Dermis blood vessel endothelial cell (primary cell): ENCODE measurements at places on chromosomes 2 and 18. TPM values are rescaled to one million over a fixed set of nuclear protein-coding genes. Genes with fewer than 3 reads are reported as not detected.

KIF5C gene
- total RNA-seq: 0.14 and 0.34 TPM in 2 replicates

OTOS gene
- not detected in 2 replicates for total RNA-seq

SPEG gene
- 0.09 and 1.7 TPM in 2 replicates for total RNA-seq

ZNF804A gene
- total RNA-seq: 0.05 TPM in 1 of 2 replicates, not detected in the other

PELI1 gene
- total RNA-seq: 48.8 and 53.0 TPM in 2 replicates

DSEL gene
- 9.2 and 10.6 TPM in 2 replicates for total RNA-seq

GPAT2 gene
- total RNA-seq: 5.6 and 30.9 TPM in 2 replicates

STK17B gene
- 12.3 and 19.7 TPM in 2 replicates for total RNA-seq

ONECUT2 gene
- under 0.01 TPM in 2 replicates for total RNA-seq

SP140 gene
- total RNA-seq: 0.09 TPM in 1 of 2 replicates, not detected in the other

SERPINB5 gene
- total RNA-seq: 0.05 and 0.51 TPM in 2 replicates

UGT1A3 gene
- not detected in 2 replicates for total RNA-seq

DNA sequence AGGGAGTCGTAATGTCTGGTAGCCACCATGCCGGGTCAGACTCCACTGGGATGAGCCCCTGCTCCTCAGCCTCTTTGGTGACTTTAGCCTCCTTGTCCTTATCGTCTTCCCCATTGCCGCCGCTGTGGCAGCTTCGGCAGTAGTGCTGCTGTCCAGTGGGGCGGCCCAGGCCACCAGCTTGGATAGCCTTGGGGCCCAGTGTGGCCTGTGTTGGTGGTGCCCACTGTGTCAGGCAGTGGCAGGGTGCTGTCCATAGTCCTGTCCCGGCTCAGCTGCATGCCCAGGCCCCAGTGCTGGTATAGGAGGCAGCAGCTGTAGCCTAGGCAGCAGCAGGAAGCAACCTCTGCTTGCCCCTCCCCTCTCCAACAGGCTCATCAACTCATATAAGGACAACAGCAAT, 197.1 kb upstream of the RAB12 start:
- DNase-seq: no peak

DNA sequence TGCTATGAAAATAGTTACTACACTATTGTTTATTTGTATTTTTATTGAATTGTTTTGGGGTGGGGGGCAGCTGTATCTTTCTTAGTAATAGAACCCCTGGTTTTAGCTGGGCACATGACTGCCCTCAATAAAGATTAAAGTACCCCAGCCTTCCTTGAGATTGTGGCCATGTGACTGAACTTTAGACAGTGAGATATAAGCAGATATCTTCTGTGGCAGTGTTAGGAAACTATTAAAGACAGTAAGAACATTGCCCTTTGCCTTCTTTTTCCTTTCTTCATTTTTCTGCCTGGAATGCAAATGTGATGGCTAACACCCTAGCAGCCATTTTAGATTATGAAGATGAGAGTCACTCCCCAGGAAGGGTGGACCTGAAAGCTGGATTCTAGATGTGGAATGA, 47.9 kb upstream of the AKAIN1 start:
- no peak for DNase-seq

- no peak for DNase-seq
Observed at GRCh38 chr2:197591339-197592072, 75.6 kb downstream of the MOB4 start.

DNA sequence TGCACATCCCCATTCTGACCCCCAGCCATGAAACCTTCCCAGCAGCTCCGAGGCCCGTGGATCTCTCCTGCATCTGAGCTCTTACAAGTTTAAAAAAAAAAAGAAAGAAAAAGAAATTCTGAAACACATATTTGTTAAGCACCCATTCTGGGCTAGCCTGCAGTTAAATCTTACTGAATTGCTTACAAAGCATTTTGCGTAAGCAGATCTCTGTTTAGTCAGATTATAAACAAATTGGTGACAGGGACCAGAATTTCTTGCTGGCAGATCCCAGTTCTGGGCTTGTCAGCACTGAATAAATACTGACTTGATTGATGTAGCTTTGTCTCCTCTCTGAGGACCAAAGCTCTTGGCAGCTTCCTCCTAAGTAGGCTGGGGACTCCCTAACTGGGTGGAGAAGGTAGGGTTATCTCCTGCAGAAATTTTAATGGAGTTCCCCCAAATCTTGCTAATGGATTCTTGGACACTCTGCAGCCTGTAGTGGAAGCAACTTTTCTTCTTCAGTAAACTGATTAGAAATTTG, 160.9 kb downstream of the MIB1 start:
- DNase-seq: no peak

- no peak for DNase-seq
Observed at GRCh38 chr2:20346565-20347381, 3.9 kb downstream of the PUM2 start.

GRCh38 chr2:176079285-176079830, 4.4 kb downstream of the EVX2 start:
- DNase-seq: no peak

DNA sequence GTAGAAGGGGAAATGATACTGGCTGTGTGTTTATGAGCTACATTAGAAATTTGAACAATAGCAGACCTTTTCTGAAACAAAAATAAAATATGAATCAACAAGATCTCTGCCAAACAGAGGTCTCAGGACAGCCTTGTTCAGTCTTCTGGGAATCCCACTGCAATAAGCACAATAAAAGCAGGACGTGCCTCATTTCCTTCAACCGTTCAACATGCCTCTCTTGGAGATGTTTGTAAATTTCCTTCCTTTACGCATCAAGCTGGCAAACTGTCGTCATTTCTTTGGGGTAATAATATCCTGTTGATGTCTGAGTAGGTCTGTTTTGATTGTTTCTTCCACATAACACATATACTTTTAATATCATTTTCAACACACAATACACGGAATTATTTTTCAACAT, 77.2 kb downstream of the TCF4 start:
- peak; percentile 99 for DNase-seq

DNA sequence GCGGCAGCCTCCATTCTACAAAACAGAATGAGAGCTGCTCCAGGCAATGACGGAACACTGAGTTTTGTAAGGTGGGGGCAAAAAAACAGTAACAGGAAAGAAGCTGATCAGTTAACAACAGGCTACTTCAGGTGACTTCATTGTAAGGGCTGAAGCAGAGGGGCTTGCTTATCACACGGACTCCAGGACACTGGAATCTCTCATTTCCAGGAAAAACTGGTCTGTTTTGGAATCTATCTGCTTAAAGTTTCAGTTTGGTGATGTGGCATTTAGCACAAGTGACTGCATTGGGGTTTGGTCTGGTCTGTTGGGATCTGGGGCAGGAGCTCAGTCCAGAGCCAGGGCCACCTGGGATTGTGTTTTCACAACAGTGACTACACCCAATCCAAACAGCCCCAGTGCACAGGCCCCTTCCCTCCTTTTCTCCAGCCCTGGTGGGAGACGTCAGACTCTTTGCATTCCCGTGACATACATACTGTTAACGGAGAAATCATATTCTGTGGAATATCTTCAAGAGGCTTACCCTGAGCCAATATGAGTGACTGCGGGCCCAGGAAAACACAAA, 14.1 kb downstream of the AMER3 start:
- no peak for DNase-seq

DNA sequence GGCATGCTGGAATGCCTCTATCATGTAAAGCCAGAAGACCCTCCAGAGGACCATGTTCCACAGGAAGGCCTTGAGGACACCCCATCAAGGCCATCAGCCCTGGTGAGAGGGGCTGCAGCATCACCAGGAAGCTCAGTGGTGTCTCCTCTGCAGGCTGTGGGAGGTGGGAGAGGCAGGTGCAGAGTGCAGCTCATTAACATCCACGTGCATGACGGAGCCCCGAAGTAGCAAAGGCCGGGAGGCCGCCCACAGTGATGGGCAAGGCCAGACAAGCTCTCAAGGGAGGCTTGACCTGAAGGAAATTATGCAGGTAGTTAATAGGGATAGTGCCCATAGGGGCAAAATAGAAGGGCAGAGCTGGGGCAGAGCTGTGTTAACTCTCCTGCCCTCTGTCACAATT, 30.3 kb upstream of the SMCHD1 start:
- DNase-seq: no peak

DNA sequence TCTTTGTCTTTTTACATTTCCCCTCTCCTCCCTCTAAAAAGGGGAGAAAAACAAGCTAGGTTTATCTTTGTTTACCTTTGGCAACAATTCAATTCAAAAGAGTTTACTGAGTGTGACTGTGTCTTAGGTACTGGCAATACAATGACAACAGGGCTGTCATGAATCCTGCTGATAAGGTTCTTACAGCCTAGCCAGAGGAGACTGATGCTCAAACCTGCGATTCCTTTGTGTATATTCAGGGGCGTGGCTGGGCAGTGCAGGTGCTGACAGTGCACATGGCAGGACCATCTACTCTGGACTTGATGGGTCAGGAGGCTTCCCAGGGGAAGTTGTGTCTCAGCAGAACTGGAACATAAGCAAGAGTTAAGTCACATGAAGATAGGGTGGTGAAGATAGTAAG, 23.2 kb upstream of the TTN start:
- peak; percentile 36 for DNase-seq

DNA sequence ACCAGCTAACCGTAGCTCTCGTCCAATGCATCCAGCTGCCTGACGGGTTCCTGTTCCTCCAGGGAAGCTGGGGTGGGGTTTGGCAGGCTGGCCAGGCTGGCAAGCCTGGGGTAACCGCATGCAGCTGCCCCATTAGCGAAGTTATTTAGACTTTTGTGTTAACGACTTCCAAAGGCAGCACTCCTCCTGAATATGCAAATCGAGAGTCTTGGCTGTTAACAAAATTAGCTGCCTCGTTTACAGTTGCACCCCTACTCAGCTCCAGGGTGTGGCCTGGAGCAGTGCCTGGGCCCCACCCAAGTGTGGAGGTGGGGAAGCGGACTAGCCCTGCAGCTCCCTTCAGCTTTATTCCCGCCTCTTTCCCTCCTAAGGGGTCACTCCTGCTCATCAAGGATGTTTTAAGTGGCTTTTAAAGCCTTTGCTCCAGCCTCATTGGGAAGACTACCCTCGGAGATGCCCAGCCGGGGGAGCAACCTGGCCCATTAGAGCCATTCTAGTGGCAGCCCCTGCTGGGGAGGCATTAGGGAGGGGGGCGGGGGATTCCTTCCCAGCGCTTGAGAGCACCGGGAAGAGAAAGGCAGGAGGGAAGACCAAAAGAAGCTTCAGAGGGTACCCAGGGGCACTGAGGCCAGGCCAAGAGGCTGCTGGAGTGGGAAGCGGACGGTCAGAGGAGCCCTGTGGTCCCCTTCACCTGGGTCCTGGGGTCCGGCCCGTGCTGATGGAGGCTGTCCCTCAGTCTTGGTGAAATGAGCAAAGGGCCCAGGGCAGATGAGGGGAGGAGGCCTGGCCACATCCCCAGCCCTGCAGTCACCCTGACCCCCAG, 204.1 kb downstream of the CELF4 start:
- no peak for DNase-seq

- DNase-seq: no peak
Observed at GRCh38 chr2:30055548-30055947, 91.3 kb upstream of the YPEL5 start.

DNA sequence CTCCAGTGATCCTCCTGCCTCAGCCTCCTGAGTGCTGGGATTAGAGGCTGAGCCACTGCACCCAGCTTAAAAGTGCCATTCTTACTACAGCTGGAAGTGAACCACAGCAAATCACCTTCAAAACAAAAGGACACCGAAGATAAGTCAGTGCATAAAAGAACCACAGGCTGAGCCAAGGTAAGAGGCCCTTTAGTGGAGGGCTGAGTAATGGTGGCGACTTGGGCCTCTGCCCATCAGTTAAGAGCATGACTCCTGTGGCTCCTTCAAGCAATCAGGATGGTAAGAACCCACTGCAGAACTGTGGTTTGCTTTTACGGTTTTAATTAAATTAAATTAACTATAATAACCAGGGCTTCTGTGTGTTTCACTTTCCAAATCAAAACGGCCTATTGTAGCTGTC, 75.1 kb downstream of the CTAGE1 start:
- peak; percentile 64 for DNase-seq

GRCh38 chr2:119482481-119483394, 41.5 kb downstream of the SCTR start:
- no peak for DNase-seq

GRCh38 chr2:173681881-173682650, 283.1 kb downstream of the SP3 start:
- DNase-seq: no peak

DNA sequence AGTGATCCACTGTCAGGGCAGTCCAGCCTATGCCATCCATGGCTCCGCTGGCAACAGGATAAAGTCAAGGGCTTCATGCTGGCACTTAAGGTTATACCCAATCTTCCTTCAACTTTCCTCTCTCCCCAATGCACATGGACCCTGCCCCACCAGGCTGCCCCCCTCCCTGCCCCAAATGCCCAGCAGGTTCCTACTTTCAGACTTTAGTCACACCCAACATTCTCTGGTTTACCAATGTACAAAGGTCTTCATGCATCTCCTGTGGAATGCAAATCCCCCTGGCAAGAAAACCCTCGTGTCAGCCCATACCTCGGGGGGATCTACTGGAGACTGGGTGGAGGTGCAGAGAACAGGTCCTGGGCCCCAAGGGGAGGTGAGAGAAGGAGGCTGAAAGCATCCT, 59.3 kb downstream of the MCFD2 start:
- no peak for DNase-seq

DNA sequence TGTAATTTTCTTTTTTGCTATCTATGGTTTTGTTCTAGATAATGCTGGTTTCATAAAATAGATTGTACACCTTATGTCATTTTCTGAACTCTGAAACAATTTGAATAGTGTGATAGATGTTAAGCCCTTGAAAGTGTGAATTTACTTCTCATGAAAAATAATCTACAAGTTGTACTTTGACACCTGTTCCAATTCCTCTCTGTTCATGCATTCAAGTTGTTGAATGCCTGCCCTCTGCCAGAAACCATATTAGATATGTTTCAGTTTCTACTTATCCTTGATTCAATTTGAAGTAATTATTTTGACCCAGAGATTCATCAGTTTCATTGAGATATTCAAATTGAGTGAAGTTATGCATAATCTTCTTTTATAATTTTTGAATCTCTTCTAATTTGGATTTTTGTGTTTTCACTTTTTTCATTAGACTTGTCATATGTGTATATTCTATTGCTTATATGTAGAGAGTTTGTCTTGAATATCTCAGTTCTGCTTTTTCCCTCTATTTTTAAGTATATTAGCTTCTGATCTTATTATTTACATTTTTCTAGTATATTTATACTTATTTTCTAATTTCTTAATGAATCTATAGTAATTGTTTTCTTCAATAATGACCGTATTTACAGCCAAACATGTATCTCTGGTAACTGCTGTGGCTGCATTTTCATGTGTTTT, 143.3 kb upstream of the TACR1 start:
- DNase-seq: no peak
